ENCODE measurements at places on chromosomes 11 and 22. TPM values are rescaled to one million over a fixed set of nuclear protein-coding genes. Genes with fewer than 3 reads are reported as not detected.

The C11orf86 gene
- 1.2 TPM for total RNA-seq

The SYCE3 gene
- not detected for total RNA-seq

- no peak for DNase-seq
Observed at GRCh38 chr11:120978701-120979100, 45.2 kb upstream of the TBCEL start.

GRCh38 chr11:130434521-130435223, 6.3 kb upstream of the ADAMTS8 start:
- peak; percentile 77 for DNase-seq

The P2RY2 gene
- 1.2 TPM for total RNA-seq

The CCDC81 gene
- 1.4 TPM for total RNA-seq

The NAALAD2 gene
- 4.1 TPM for total RNA-seq

The LRRC55 gene
- 1.1 TPM for total RNA-seq

- DNase-seq: no peak
Observed at GRCh38 chr11:91011503-91011902, 788.7 kb upstream of the CHORDC1 start.

DNA sequence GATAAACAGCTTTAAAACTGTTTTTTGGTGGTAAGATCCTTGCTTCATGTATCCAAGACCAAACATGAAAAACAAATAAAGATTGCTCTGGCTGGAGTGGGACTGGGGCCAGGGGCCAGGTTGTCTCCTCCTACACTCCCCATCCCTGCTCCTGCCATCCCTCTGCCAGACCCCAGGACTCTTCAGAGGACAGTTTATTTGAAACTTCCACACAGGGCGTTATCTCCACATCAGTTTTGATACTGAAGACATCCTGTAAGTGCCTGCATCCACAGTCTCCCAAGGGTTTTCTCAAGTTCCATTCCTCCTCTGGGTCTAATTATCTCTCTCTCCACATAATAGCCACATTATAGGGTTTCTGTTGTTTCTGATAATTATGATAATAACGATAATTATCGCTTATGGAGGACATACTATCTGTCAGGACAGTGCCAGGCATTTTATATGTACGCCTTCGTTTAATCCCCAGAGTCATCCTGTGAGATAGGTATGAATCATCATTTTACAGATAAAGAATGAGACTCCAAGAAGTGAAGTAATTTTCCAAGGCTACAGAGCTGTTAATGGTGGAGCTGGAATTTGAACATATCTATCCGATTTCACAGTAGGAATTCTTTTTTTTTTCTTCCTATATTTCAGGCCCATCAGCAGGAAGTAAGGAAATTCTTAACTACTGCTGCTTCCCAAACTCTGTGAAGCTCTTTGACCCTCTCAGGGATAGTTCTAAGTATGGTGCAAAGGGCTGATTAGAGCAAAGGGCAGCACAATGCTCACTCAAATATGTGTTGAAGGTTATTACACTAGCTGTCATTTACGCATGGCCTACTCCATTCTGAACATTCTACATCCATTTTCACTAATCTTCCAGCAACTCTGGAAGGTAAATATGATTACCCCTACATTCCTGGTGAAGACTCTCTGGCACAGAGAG, 488.0 kb upstream of the CCDC90B start:
- no peak for DNase-seq

Data from H1 (cell line).